ENCODE measurements at places on chromosomes 7 and 10.

DNA sequence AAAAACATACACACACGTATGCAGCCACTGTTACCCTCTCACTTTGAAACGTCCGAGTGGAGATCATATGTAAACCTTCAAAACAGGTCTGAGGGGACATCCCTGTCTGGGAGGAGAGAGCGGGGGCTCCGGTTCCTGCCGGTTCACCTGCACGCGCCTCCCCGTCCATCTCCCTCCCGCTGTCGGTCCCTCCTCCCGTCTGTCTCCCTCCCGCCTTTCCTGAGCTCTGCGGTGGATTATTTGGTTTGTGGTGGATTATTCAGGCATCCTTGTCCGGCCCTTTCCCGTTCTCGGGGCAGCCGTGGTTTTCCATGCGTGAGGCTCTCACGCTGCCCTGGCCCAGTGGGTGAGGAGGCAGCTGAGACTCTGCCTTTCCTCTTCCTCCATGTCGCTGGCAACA, 59.8 kb downstream of the NKX6-2 start:
- no peak for DNase-seq

DNA sequence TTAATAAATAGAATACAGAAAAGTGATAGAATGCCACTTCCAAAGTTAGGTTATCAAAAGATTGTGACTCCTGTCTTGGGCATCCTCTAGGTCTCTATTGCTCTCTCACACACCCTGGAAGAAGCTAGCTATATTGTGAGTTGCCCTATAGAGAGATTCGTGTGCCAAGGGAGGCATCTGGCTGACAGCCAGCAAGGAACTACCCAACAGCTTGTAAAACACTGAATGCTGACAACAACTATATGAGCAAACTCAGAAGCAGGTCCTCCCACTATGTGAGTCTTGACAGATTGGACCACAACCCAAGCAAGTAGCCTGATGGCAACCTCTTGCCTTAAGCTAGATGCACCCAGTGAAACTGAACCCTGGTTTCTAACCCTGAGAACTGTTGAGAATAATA, 55.7 kb upstream of the CDK14 start:
- DNase-seq = no peak

- no peak for DNase-seq
Measured at GRCh38 chr10:84685047-84685660, 356.8 kb downstream of the CCSER2 start.

GRCh38 chr7:156191090-156191489, 378.8 kb upstream of the SHH start:
- DNase-seq = no peak

- DNase-seq = no peak
Measured at GRCh38 chr10:99659868-99660366, 608 bp downstream of the ENTPD7 start.

- no peak for DNase-seq
Measured at GRCh38 chr10:95504246-95504691, 56.9 kb downstream of the SORBS1 start.

GRCh38 chr7:15839416-15840100, 153.1 kb upstream of the MEOX2 start:
- DNase-seq = no peak

DNA sequence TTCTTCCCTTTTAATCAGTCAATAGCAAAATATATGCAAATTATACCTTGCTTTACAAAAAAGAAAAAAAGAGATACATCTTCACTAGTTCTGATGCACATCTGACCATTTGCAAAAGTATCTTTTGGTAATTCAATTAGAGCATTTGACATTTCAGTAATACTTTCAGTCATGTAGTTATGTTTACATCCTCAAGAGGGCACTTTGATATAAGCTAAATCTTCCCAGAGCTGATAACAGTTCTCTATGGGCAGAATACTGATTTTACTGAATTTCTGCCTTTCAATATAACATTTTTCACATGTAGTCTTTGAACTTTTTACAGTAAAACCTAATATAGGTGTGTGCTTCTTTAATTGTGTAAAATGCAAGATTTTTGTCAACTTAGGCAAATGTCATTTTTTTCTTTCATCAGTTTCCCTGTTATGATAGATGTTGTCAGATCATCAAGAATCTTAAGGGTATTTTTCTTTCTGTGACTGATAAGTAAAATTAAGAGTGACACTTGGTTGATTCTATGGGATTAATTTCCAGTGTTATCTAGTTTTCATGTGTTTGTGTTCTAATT, 703.5 kb upstream of the SEMA3D start:
- no peak for DNase-seq

DNA sequence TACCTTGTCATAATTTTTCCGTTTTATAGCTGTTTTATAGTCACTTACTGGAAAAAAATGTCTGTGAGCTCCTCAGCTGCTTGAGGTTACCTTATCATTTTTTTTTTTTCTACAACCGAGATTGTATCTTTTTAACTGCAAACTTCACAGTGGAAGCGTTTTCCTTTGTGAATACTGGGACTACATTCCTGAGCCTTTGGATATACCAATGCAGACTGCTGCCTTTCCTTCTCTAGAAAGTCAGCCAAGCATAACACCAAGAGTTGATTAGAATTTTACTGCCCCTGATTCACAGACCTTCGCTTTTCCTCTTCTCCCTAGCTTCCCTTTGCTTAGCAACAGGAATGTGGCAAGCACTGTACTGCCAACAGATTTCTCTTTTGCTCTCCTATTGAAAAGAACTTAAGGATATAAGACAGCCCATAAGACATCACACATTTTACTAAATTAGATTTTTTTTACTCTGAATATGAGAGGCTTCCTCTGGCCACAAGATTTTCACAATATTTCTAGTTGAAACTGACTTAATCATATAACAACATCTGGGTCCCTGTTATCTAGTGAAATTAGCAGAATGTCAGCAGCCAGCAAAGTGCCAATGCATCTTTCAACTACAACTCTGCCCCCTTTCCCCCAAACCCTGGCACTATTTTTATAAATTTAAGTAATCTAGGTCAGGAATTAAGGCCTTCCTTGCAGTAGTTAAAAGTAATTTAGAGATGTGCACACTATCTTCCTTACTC, 170.6 kb downstream of the PRKG1 start:
- DNase-seq = no peak

DNA sequence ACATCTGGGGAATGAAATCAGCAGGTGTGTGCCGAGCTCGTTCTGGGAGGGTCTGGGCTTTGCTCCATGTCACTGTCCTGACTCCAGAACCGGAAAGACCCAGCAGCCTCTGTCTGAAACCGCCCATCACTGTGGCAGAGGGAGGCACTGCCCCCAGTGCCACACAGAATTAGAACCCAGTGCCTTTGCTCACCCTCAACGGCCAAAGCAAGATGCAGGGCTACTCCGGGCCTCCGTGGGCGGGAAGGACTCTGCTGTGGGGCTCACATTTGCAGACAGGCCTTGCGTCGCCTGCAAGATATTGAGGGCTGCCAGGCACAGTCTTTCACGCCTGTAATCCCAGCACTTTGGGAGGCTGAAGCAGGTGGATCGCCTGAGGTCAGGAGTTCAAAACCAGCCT, 219.2 kb upstream of the PPP2R2D start:
- DNase-seq = no peak

- DNase-seq = no peak
Measured at GRCh38 chr7:38492010-38492409, 139.2 kb downstream of the AMPH start.
